Muscle of arm (tissue), 14 donors: ENCODE measurements at places on chromosomes 16 and 17. TPM values are rescaled to one million over a fixed set of nuclear protein-coding genes. Genes with fewer than 3 reads are reported as not detected.

SLC47A2 gene
- polyA plus RNA-seq = not detected

CDH1 gene
- 1.4 TPM for polyA plus RNA-seq

UTS2R gene
- 3.3 TPM for polyA plus RNA-seq

SLFN14 gene
- polyA plus RNA-seq = 0.23 TPM

HIGD1B gene
- 4.8 TPM for polyA plus RNA-seq

GPR139 gene
- not detected for polyA plus RNA-seq

GRCh38 chr16:1537138-1537577, 3.7 kb downstream of the TMEM204 start:
- no peak for DNase-seq

DNA sequence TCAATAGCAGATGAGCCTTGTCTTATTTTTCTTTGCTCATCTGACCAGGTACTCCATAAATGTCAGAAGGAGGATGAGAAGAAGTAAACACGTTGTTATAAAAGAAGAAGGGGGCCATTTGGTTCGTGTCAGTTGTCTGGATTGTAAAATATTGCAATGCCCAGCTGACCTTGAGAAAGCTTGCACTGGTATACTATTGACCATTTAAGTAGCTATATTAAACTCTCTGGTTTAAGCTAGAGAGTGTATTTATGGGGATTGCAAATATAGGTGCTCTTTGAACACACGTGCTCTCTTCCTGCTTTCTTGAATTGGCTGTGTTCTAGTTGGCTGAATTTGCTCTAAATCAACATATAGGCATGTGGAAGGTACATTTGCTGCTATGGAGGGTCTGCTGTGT, 26.1 kb upstream of the CMTR2 start:
- no peak for DNase-seq

DNA sequence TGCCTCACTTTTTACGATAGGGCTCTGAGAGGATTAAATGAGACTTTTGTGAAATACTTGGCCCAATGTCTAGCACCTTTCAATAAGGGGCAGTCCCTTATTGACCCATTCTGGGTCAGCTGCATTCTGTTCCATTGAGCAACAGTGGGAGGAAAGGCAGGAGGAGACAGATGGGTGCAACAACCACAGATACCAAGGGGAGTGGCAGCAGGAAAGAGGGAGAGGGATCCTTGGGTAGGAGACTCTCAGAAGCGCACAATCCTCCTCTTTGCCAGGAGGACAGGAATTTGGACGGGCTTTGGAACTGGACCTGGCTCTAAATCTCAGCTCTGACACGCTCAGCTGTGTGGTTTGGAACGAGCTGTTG, 3.5 kb downstream of the PIPOX start:
- no peak for DNase-seq

DNA sequence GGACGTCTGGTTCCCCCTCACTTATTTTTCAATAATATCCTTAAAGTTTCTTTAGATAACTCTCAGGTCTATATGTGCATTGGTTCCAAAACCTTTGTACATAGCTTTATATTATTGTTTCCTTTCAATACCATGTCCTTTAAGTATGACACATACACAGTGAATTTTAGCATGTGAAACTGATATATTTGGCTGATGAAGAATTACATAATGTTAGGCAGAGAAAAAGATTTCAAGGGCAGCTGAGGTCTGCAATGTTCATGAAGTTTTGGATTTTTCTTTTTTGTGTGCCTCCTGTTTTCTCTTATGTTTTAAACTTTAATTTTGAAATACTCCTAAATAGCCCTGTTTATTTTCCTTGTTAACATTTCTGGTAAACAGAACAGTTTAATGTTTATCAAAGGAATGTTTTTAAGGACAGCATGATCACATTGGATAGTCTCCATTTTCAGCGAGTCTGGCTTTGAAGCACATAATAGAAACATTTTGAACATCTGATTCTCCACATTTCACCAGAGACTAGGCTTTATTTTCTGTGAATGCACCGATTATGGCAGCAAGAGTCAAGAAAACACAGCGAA, 32.9 kb upstream of the FBXO47 start:
- no peak for DNase-seq

GRCh38 chr17:78774956-78775571, 7.0 kb downstream of the CYTH1 start:
- no peak for DNase-seq

DNA sequence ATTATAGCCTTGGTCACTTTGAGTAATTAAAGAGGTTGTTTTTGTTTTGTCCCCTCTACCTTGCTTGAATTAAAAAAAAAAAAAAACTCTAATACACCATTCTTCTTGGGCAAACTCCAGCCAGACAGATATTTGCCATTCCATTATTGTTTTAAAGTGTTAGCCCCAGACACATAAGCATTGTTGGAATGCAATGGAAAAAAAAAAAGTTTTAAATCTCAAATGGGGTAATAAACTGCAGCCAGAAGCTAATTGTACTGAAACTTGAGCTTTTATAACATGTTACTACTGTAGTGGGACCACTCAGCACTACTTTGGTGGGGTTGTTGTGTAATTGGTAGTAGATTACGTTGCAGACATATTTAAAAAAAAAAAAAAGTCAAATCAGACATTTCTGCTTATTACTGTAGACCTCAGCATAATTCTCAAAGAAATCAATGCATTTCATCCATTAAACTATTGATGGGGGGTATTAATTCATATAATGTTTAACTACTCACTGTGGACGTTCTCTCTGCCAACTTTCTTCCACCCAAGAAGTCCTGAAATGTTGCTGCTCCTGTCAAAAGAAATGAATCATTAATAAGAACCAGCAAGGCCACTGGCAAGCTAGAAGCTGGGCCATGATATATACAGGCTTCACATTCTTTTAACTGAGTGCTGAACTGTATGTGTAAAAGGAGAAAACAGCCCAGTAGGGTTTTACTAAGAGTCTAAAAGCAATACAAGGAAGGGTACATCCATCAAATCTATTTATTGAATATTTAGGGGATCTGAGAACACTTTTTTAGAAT, 626.6 kb upstream of the SOX9 start:
- no peak for DNase-seq

- no peak for DNase-seq
These were observed 226.7 kb upstream of the CDH13 start for GRCh38 chr16:82400046-82400445.

- DNase-seq = no peak
These were observed 20.7 kb downstream of the RNF112 start for GRCh38 chr17:19431691-19432090.

- no peak for DNase-seq
These were observed 40.9 kb downstream of the TMEM235 start for GRCh38 chr17:78272181-78272913.

- DNase-seq = no peak
These were observed 46.5 kb upstream of the CDRT4 start for GRCh38 chr17:15513856-15514459.

DNA sequence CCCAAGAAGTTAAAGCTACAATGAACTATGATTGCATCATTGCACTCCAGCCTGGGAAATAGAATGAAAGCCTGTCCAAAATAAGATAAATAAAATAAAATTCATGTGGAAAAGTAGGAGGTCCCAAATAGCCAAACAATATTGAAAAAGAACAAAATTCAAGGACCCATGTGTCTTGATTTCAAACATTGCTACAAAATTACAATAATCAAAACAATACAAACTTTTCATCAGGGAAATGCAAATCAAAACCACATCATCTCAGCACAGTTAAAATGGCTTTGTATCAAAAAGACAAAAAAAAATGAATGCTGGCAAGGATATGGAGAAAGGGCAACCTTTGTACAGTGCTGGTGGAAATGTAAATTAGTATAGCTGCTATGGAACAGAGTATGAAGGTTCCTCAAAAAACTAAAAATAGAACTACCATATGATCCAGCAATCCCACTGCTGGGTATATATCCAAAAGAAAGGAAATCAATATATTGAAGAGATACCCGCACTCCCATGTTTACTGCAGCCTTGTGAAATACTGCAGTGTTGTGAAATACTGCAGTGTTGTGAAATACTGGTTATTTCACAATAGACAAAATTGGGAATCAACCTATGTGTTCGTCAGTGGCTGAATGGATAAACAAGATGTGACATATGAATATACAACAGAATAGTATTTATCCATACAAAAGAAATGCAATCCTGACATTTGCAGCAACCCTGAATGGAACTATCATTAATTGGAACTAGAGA, 24.5 kb upstream of the ZNF287 start:
- DNase-seq = no peak

DNA sequence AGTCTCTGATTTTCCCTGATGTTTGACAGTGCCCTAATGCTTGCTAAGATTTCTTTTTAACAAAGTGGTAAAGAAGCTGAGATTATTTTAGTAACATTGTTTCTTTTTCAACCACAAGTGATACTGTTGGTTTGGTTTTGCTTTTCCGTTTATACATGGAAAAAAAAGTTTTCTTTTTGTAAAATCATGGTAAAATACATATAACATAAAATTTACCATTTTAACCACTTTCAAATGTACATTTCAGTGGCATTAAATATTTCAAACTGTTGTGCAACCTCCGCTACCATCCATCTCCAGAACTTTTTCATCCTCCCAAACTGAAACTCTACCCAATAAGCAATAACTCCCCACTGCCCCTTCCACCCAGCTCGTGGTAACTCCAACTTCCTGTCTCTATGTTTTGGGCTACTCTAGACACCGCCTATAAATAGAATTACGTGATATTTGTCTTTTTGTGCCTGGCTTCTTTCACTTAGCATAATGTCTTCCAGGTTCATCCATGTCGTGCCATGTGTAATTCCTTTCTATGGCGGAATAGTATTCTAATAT, 4.6 kb downstream of the CIITA start:
- DNase-seq = no peak

DNA sequence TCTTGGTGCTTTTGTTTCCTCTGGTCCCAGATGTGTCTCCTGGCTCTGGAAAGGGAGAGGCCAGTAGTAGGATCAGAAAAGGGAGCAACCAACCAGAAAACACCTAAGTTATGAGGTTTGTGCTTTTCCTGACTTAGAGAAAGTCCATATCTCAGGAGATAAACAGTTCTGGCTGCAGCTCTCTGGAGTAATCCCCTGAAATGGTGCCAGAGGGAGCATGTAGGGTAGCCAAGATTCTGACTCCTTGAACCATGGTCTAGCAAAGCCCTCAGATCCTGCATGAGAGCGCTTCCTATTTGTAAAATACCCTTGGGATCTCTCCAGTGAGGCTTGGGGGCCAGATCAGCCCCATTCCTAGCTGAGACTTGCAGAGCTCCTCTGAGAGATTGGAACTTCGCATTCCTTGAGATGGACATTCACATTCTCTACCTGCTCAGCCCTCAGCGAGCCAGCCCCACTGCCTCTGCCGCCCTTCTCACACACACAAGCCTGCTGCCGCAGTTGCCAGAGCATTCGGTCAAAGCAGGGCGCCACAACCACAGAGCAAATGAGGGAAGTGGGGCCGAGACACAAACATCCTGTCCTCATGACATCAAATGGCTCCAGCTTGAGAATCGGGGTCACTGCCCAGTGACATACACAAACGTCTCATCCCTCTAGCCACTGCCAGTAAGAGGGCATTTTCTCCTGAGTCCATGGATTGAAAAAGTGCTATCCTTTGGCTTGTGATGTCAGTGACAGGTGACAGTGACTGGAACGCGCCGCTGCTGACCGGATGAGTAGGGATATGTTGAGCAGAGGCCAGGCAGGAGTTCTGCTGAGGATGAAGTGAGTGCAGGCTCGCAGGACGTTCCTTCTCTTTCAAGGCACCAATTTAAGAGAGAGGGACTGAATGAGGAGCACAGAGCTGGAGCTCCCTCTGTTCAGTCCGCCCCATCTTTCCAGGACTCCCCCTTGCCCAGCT, 5.0 kb downstream of the ABHD15 start:
- DNase-seq = no peak

- no peak for DNase-seq
These were observed 254.1 kb downstream of the CA10 start for GRCh38 chr17:51904379-51904778.

DNA sequence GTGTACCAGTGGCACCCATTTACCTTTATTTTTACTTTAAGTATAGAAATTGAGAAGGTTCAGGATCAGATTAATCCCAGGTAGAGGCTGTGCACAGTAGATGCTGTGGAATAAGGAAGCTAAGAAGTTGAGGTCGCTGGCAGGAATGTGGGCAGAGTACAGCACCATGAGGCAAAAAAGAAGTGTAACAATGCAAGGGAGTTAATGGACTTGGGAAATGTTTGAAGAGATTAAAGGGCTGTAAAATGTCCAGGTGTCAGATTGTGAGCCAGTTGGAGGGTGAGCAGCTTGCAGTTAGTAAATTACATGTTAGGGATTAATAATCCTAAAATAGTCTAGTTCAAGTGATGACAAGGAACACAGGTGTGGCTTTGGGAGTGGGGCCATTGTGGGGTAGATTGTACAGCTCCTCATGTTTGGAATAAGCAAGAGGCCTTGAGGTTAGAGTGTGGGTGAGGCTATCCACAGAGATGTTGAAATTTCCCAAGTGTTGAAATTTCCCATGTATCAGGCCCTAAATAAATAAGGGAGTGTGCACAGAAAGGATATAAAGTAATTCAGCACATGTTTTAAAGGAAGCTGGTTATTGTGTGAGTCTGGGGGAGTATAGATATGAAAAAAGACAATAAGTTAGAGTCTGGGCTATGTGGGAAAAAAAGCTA, 21.5 kb downstream of the TAT start:
- no peak for DNase-seq

- DNase-seq = no peak
These were observed 1.2 kb upstream of the TMEM88 start for GRCh38 chr17:7853691-7854038.

DNA sequence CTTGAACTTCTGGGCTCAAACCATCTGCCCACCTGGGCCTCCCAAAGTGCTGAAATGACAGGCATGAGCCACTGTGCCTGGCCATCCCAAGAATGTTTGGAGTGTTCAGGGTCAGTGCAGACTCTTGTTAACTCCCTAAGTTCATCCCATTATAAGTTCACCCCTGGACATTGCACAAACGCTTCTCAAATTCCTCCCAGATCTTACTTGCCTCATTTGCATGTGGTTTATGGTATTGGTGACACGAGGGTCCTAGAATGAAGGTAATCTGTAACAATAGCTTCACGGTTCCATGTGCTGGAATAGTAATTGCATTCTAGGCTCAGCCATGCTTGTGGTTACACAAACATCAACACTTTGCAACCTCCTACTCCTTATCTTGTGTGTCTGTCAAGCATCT, 5.0 kb upstream of the CCDC42 start:
- DNase-seq = no peak

GRCh38 chr17:16287563-16288027, 65.7 kb downstream of the CENPV start:
- peak; percentile 23 for DNase-seq

GRCh38 chr17:64020056-64020766, at the start of gene ICAM2:
ICAM2 (minus strand) TSS chr17:64020633; CDS start chr17:64006691, 13,942 bp downstream.
- DNase-seq = no peak

GRCh38 chr17:80798595-80799537, 192.8 kb upstream of the CHMP6 start:
- no peak for DNase-seq

DNA sequence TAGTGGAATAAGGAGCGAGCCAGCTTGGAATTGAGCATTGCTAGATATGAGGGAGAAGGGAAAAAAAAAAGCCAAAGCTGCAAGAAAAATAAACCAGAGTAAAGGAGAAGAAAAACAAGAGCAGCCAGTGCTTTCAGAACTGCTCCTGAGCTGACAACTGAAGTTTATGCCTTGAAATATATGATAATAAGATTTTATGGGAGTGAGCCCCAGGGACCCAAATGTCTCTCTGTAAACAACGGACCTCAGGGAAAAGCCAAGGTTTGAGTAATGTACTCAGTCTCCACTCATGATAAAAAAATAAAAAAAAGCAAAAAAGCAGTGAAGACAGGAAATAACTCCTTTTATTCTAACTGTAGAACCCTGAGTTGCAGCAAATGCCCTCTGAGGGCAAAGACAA, 132.6 kb downstream of the SNX11 start:
- no peak for DNase-seq

- DNase-seq = no peak
These were observed 5.4 kb downstream of the C17orf99 start for GRCh38 chr17:78151514-78152008.

- no peak for DNase-seq
These were observed 14.1 kb upstream of the NLRP1 start for GRCh38 chr17:5598457-5598856.
